ENCODE measurements at places on chromosomes 5 and 9.

GRCh38 chr9:126549246-126550006 lies 64.3 kb upstream of the LMX1B start:
- DNase-seq, result no peak

DNA sequence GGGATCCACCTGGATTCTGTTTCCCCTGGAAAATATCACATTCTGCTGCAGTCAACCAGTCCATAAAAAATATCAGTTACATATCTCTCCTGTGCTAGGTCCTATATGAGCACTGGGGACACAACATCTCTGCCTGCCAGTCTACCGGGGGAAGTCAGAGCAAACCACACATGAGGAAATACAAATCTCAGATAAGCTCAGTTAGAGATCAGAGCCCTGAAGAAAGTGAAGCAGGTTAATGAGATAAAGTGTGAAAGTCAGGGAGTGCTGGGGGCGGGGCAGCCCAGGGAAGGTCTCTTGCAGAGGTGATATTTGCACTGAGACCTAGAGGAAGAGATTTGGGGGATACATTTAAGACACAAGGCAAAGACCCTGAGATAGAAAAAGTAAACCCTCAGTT lies 67.8 kb upstream of the SLC1A1 start:
- DNase-seq, result no peak

DNA sequence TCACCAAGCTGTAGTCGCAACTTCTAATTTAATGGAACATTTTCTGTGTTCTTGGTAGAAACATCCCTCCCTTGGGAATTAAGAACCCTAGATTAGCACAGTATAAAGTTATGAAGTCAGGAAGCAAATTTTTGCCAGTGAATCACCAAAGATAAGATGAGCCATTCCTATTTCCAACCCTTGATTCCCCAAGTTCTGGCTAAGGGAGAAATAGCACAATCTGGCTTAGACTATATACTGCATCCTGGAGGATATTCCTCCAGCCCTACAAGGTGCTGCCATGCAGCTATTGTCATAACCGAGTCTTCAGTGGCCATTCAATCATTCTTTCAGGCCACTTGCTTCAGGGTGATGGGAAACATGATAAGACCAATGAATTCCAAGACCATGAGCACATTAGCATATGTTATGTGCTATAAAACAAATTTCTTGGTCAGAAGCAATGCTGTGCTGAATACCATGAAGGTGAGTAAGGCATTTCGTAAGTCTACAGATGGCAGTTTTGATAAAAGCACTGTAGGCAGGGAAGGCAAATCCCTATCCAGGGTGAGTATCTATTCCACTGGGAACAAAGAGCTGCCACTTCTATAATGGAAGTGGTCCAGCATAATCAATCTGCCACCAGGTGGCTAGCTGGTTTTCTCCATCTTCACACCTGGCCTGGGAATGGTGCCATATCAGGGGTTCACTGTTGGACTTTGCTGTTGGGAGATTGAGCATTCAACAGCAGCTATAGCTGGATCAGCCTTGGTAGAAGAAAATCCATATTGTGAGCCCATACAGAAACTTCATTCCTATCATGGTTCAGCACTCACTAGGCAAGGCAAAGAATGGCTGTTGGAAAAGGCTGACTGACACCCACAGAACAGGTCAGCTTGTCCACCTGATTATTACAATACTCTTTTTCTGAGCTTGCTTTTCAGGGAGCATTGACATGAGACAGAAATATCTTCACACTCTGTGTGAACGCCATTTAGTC lies 19.6 kb upstream of the ARL15 start:
- DNase-seq, result peak; percentile 78

GRCh38 chr9:83466877-83467276 lies 71.3 kb downstream of the FRMD3 start:
- no peak for DNase-seq

Data from AG08395 (cell line).